LHCN-M2 (cell line): ENCODE measurements at places on chromosomes 11 and 22. TPM values are rescaled to one million over a fixed set of nuclear protein-coding genes. Genes with fewer than 3 reads are reported as not detected.

The NLRP14 gene
- total RNA-seq: not detected in 2 replicates

The C22orf42 gene
- total RNA-seq: not detected in 2 replicates

The OR56A4 gene
- total RNA-seq: not detected in 2 replicates

The CD3E gene
- not detected in 2 replicates for total RNA-seq

The PTPMT1 gene
- total RNA-seq: 88.1 and 94.3 TPM in 2 replicates

The ACO2 gene
- total RNA-seq: 61.2 and 64.4 TPM in 2 replicates

The MFNG gene
- 0.17 and 1.3 TPM in 2 replicates for total RNA-seq

The SOX6 gene
- total RNA-seq: under 0.01 TPM in 1 of 2 replicates, not detected in the other

DNA sequence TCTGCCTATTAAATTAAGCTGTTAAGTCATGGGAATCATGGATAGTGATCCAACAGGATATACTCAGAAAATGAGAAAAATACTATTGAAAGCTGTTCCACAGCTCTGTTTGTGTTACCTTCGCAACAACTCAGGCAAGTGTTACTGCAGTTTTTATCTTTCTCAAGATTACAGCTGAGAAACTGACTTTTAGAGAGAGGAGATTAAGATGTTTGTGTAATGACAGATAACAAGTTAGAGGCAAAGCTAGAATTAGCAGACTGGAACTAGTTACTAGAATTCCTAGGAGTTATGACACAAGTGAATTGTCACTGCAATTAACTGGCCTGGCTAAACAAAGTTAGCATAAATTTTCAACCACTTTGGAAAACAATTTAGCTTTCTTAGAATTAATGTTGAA lies 1.6 kb downstream of the SLN start:
- no peak for DNase-seq

GRCh38 chr11:105456950-105457349 lies 152.9 kb upstream of the GRIA4 start:
- peak; percentile 2 for DNase-seq

DNA sequence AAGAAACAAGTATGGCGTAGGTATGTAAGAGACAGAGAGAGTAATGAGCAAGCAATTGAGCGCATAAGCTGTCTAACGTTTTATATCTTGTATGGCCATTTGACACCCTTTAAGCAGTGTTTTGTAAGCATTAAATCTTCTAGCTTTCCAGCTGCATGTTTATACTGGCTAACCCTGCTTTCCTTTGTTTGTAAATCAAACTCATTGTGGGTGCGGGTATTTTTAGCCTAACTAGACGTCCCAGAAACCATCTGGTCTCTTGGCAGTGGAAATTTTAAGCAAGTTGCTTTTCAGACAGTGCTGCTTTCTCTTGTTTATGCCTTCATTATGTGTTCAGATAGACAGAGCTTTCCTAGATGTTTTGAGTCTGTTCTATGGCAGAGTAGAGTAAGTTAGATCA lies 73.5 kb downstream of the RNF169 start:
- DNase-seq: peak; percentile 36

- DNase-seq: no peak
Measured at GRCh38 chr11:120906766-120907165, 117.1 kb upstream of the TBCEL start.

- no peak for DNase-seq
Measured at GRCh38 chr22:47724751-47725150, 962.3 kb downstream of the TBC1D22A start.

GRCh38 chr11:35088676-35089075 lies 50.3 kb upstream of the CD44 start:
- peak; percentile 32 for DNase-seq

DNA sequence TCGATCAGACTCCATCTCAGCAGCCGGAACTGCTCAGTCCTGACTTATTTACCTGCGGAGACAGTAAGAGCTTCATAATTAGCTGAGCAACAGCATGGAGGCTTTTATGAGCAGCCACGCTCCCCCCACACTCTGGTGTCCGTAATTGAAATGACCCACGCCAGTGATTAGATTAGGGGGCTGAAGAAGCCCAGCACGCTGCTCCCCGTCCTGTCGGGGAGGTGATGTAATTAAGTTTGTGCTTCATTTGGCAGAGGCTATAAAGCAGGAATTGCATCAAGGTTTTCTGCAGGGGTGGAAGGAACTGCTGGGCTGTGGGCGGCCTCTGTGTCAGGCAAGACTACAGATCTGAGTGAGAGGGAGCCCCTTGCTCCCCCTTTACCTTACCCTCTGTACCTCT lies 22.8 kb upstream of the HTR3A start:
- no peak for DNase-seq

DNA sequence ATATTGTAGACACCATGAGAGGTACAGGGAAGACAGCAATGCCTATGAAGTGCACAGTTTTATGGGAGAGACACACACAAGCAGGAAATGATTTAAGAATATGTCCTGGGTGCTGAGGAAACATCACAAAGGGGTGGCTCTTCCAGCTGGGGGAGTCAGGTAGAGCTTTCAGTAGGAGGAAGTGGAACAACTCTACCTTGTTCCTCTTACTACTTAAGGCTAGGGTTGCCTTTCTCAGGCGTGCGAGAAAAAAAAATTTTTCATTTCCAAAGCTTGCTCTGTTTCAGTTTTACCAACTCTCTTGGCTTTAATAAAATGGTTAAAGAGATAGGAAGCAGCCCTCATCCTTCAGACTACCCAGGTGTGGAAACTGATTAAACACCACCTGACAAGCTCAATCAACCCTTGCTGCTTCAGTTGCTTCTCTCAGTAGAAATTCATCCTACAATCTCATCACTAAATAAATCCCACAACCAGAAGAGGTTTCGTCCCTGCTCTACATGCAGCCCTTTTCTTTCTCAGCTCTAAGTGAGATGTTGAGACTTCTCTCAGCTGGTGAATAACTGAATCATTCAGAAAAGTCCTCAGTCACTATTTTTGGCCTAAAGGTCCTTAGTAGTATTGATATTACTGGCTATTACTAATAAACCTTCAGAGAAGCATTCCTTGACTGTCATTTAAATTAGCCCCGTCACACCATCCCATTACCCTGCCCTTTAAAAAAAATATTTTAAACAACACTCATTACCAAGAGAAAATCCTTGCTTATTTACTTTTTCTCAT lies 5.9 kb downstream of the ABTB2 start:
- no peak for DNase-seq

GRCh38 chr11:20388096-20389055 lies 860 bp downstream of the PRMT3 start:
- peak; percentile 3 for DNase-seq

DNA sequence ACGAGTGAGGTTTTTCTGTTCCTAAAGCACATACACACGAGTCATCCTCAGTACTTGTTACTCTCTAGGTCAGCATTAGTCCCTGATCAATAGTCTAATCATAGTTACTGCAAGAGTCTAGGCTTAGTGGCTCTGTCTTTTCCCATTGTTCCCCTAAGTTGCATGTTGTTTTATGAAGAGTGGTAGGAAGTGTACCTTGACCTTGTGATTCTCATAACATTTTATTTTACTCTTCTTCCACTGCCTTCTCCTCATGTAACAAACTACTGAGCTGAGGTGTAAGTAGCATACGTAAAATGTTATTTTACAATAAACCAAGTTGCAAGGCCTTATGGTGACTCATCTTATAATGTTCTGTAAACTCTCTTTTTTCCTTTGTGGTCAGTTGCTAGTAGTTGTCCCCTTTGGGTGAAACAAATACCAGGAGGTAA lies 15.0 kb downstream of the METTL15 start:
- DNase-seq: peak; percentile 71

GRCh38 chr11:117830072-117830471 lies 5.5 kb upstream of the FXYD2 start:
- no peak for DNase-seq

- DNase-seq: no peak
Measured at GRCh38 chr11:70933981-70934583, 318.3 kb downstream of the SHANK2 start.

DNA sequence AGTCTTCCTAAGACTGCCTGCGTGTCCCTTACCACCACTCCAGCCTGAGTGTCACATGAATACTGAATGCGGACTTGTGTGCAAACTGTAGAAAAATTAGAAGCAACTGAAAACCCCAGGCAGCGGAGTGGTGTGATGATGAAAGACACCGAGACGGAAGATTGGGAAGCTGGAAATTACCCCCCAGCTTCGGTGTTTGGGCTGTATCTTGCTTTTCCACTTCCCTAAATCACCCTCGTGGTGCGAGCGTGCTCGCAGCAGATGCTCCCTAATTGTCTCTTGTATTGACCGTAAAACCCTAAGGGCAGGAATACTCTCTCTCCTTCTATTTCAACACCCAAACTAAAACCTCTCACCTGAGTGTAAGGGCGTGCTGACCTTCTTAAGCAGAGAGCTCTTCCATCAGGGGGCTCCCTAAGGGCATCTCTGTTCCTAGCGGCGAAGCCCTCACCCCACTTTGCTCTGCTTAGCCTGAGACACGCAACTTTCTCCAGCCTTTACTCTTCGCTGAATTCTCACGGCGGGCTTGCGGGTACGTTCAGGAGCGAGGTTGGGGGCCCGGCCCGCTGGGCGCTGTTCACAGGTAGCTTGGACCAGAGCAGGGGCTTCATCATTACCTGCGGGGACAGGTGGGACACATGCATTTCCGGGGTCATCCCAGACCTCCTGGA lies 62.4 kb downstream of the CRYBB2 start:
- DNase-seq: no peak

- DNase-seq: no peak
Measured at GRCh38 chr11:15683528-15683927, 568.8 kb downstream of the INSC start.
